Activated CD8-positive, alpha-beta memory T cell treated with anti-CD3 and anti-CD28 coated beads, Interleukin-2, amount 50 U/mL, for 4 hours (primary cell): ENCODE measurements at places on chromosomes 4 and X.

DNA sequence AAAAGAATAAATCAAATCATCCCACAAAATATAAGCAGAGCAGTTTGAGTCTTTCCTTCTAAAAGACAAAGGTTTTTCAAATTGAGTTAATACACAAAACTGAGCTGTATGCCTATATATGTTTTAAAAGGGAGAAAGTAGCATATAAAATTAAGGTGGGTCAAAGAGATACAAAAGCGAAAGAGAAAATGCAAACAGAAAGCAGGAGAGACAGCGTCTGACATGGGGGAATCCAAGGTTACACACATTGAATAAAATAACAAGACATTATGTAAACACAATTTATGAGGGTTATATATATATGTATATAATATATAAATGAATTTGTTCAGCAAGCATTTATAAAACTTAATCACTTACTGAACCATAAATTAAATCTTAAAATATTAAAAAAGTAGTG lies 276.1 kb upstream of the LCORL start:
- DNase-seq: no peak

DNA sequence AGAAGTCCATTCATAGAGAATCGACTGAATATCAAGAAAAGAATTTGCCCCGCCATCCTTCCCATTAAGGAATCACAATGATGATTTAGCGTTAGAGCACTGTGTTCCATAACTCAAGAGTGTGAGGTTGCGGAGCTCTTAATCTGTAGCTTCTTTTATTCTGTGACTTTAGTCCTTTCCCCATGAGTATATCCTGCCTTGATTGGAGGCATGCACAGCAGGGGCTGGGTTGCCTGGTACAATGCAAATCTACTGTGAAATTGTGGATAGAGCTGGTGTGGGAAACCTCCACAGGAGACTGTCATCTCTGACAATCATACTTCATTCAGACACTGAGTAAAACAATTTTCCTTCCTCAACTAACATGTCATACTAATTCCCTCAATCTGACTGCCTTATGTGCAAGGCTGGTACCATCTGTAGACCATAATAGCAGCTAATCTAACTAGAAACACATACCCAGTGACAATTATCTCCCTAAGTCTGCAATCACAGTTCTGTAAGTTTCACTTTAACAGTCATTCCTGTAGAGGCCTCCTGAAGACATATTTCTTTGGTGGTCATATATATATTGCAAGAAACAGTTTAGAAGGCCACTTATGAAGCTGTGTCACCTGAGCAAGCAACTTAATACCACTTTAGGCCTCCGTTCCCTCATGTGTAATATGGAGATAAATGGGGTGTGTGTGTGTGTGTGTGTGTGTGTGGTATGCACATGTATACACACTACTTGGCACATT lies 355.2 kb upstream of the FAM241A start:
- no peak for DNase-seq

DNA sequence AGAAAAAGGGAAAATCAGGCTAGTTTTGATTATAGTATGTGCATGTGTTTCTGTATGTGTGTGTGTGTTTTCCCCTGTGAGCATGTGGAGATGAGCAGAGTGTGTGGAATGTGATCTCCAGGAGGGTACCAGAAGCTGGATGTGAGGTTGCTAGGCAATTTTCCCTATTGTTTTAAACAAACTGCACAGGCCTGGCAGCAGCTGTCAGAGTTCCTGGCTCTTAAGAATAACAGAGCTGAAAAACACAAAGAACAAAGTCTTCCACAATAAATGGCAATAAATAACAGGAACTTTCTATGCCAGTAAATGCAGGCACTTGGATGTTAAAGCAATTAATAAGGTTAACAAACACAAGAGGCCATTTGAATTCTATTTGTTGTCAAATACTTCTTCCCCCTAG lies 344.6 kb upstream of the CTSO start:
- no peak for DNase-seq

- DNase-seq: no peak
These were observed 148.7 kb downstream of the FSTL5 start for GRCh38 chr4:162015090-162015489.

DNA sequence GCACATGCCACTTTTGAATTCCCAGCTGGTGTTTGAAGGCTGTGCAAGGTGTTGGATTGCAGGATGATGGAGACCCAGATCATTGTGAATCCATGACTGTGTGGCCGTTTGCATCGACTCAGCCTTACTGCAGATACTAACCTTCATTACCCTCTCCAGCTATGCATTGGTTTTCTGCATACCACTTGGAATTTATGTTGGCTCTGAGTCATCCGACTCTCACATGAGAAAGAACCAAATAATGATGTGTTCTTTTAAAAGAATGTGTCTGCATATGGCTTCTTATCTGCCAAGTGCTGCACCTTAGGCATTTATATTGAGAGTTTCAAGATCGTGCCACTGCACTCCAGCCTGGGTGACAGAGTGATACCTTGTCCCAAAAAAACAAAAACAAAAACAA lies 106.7 kb upstream of the PRKX start:
- no peak for DNase-seq

DNA sequence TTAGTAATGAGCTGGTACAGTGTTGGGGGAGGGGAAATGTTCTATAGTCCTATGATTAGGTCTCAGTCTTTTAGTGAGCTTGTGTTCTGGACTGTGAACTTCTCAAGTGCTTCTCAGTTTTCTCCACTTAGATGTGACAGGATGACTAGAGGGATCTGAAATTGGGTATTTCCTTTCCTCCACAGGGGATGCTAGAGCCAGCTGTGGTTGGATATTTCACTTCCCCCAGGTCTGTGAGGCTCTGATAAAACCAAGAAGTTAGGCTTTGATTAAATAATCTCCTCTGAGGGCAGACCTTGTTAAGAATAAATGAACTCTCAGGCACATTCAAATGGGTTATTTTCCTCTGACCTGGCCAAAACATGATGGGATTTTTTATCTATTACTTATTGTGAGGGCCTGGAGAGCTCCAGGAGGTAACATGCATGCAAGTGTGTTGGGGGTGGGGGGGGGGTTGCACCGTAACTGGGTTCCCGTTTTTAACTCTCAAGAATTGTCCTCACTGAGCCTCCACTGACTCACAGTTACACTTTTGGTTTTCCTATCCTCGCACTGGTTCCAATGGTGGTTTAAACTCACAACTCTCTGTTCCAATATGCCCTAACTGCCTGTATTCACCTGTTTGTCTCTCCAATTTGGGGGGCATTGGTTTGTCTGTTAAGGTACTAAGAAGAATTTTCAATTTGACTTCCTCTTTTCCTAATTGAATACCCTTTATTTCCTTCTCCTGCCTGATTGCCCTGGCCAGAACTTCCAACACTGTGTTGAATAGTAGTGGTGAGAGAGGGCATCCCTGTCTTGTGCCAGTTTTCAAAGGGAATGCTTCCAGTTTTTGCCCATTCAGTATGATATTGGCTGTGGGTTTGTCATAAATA lies 28.1 kb upstream of the GLRA3 start:
- no peak for DNase-seq

DNA sequence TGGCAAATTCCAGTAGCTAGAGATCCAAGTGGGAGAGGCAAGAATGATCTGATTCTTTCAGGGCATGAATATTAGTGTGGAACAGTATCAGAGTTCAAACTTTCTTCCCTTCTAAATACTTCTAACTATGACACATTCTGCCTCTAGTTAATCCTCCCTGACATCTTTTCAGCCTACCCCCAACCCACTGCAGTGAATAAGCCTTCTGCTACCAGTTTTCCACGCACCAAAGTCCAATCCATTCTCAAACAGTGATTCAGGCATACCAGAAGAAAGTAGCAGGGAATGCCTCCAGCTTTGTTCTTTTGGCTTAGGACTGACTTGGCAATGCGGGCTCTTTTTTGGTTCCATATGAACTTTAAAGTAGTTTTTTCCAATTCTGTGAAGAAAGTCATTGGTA lies 155.4 kb upstream of the FTHL17 start:
- DNase-seq: no peak

GRCh38 chr4:10347281-10347795 lies 109.9 kb downstream of the ZNF518B start:
- no peak for DNase-seq

DNA sequence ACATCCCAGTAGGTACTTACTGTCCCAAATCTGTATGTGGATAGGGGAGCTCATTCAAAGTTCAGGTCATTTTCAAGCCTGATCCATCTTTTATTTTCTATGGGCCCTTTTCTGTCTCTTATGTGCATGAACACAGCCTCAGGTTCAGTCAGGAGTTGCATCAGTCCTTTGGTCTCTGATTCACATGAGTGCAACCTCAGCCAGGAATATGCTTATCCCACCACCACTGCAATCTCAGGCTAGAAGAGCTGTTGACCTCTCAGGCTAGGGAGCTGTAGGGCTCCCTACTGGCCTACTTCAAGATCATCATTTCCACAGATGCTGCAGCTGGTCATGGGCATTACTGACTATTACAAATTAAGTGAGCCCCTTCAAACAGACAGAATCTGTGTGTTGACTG lies 27.2 kb downstream of the AASDH start:
- DNase-seq: no peak

GRCh38 chr4:185108669-185109068 lies 34.4 kb upstream of the SLC25A4 start:
- DNase-seq: no peak

DNA sequence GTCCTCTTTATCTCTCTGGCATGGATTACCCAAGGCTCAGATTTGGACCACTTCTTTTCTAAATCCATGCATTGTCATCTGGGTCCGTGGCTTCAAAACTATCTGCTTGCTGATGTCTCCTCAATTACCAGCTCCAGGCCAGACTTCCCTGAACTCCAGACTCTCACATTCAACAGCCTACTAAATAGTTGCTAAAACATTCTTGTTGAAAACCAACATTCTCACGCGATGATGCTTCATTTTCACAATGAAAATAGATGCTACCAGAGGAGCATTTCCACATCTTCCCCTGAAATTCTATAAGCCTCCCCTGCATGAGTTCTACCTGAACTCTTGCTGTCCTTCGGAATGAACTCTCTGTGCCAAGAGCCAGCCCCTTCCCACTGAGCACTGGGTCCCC lies 5.2 kb upstream of the TLR6 start:
- no peak for DNase-seq

- no peak for DNase-seq
These were observed 43.3 kb upstream of the FBXW7 start for GRCh38 chr4:152579107-152579764.
